ENCODE measurements at places on chromosomes 5 and 9.

DNA sequence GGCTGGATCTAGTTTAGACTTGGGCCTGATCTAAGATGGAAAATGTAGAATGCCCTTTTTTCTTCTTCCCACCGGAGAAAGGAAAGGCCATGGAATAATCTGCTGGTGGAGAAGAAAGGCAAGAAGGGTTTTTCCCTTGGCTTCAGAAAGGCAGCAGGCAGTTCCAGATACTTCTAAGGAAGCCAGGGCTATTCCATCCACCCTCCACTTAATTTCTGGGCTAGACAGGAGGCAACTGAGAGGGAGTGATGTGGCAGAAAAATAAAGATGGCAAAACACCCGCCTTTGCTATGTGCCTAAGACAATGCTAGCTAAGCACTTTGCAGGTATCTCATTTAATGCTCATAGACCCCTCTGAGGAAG is 9.9 kb downstream of the MYOZ3 start:
- no peak for DNase-seq

GRCh38 chr9:133063500-133064231 is 1.9 kb downstream of the CEL start:
- DNase-seq = no peak

DNA sequence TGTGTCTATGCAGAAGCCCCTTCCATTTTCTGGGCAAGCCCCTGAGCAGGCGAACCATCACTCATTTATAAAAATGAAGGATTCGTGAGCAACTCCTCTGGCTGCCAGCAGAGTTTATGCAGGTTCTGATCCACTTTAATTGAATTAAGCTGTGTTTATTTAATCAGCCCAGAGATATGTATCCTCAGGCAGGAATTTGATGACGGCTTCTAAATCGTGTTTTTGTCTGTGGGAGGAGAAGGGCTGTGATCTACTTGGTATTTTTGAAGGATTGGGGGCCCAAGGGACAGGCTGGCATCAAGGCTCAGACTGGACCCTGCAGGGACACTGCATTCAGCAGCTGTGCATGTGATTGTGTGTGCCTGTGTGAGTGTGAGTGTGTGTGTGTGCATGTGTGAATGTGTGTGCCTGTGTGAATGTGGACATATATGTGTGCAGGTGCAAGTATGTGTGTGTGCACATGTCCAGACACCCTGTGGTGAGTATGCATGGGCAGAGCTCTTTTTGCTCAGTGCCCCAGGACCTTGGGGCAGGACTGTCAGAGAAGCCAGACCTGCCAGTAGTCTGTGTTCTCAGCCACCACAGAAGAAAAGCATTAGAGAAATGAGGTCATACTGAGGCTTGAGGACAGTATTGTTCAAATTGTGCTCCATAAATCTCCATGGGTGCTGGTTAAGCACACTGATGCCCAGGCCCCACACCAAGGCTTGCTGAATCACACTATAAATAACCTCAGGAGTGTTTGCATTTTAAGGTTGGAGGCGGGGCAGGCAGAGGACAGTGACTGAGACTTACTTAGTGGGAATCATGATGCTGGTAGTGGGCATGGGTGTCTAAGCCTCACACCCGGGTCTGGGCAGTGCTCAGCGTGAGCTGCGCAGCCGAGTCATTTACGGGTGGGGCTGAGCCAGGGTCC is 164.0 kb downstream of the CARTPT start:
- peak; percentile 78 for DNase-seq

DNA sequence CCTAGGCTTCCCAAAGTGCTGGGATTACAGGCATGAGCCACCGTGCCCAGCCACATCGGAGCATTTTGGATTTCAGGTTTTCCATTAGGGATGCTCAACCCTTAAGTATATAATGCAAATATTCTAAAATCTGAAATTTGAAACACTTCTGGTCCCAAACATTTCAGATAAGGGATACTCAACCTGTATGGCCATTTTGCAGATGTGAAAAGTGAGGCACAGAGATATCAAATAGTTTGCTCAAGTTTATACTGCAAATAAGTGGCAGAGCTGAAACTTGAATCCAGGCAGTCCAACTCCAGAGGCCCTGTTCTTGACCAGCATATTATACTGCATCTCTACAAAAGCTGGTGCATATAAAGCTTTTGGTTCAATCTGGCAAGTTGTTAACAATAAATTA is 2.4 kb downstream of the WDR31 start:
- DNase-seq = no peak

- no peak for DNase-seq
Observed at GRCh38 chr5:2024986-2025721, 142.4 kb upstream of the IRX4 start.

DNA sequence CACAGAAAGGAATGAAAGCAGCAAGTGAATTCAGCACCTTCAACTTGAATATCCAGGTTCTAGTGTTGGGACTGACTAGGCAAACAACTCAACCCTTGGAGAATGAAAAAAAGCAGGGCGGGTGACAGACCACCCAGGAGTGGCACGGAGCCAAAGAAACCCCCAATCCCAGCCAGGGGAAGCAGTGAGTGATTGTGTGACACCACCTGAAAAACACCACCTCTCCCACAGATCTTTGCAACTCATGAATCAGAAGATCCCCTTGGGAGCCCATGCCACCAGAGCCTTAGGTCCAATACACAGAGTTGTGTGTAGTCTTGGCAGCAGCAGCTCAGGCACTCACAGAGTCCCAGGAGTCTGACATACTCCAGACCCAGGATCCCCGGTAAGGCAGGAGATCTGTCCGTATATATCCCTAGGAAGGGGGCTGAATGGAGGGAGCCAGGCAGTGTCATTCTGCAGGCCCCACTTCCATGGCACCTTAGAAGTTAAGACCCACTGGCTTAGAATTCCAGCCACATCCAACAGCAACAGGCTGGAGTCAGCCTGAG is 22.1 kb upstream of the ROR2 start:
- DNase-seq = no peak
